ENCODE measurements at places on chromosomes 7 and 10.

DNA sequence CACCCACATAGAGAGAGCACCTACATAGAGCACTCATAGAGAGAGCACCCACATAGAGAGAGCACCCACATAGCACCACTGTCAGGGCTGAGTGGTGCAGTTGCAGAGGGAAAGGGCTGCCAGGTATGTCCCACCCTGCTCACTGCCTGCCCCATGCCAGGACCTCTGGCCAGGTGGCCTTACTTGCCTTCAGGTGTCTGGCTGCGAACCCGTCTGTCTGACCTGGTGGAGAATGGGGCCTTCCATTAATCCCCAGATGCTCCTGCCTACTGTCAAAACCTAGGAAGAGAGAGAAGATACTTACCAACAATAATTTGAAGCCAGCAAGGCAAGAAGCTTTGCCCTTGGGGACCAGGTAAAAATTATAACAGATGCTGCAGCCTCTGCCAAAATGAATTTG lies 51.1 kb downstream of the INSIG1 start:
- no peak for DNase-seq

GRCh38 chr7:94509264-94509886 lies at the start of gene CASD1:
TSS of gene CASD1 (plus strand) at chr7:94509809. CDS start at chr7:94510085, 276 bp downstream.
- no peak for DNase-seq

GRCh38 chr7:4753598-4754432 lies 21.6 kb upstream of the AP5Z1 start:
- DNase-seq = no peak

DNA sequence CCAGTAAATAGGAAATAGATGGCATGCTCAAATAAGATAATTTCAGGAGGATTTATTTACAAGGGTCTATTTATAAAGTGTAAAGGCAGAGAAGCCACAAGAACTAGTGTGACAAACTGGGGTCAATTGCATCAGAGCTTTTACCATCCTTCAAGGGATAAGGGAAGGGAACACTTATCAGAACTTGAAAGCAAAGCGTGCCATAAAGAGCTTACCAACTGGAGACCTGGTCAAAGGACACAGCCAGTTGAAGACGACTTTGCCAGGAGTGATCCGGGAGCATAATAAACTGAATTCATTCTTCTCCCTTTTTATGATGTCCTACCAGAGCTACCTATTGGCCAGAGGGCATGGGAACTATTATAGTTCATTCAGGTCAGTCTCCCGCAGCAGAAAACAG lies 3.2 kb upstream of the PPP1R3A start:
- no peak for DNase-seq

- DNase-seq = no peak
These were observed 167.9 kb upstream of the SLC26A5 start for GRCh38 chr7:103613655-103614642.

GRCh38 chr10:49600781-49601400 lies 9.2 kb upstream of the SLC18A3 start:
- DNase-seq = no peak

GRCh38 chr7:18685971-18686370 lies 190.4 kb downstream of the HDAC9 start:
- no peak for DNase-seq

All from epithelial cell of prostate (primary cell).